ENCODE measurements at places on chromosomes 4 and X. TPM values are rescaled to one million over a fixed set of nuclear protein-coding genes. Genes with fewer than 3 reads are reported as not detected.

NOX1 gene
- total RNA-seq = not detected

FRAS1 gene
- 1.4 TPM for total RNA-seq

GRCh38 chr4:14465507-14465906, 536.8 kb upstream of the CPEB2 start:
- no peaks in the 10 kb centered on the region for H3K36me3 ChIP-seq
- H3K4me1 ChIP-seq = no peaks in the 10 kb centered on the region
- no peak overlapping the region for H3K27ac ChIP-seq
- no peak for DNase-seq

GRCh38 chr4:81919223-81919622, 447.5 kb upstream of the RASGEF1B start:
- H3K36me3 ChIP-seq = no peaks in the 10 kb centered on the region
- H3K4me1 ChIP-seq = no peaks in the 10 kb centered on the region
- H3K27ac ChIP-seq = no peak overlapping the region
- no peak overlapping the region for H3K4me3 ChIP-seq
- no peak for DNase-seq

DNA sequence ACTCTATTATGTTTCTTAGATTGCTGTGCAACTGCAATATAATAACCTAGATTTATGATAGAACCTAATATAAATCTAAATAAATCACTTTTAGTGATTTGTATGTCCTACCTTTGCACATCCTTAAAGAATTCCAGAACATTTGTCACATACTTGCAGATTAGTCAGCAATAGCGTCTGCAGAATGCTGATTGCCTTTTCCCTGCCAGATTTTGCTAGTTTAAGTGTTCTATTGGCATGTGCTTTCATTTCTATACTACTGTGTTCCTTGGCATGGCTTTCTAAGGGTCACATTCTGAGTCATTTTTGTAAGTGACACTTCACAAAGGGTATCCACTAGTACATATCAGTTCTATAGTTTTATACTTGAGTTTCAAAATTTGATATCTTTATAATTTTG, 303.1 kb upstream of the GIMD1 start:
- no peak overlapping the region for H3K27ac ChIP-seq
- no peaks in the 10 kb centered on the region for H3K36me3 ChIP-seq
- DNase-seq = no peak
- no peak overlapping the region for H3K4me3 ChIP-seq

- H3K4me1 ChIP-seq = no peaks in the 10 kb centered on the region
- H3K27ac ChIP-seq = no peak overlapping the region
- no peak for DNase-seq
- no peaks in the 10 kb centered on the region for H3K27me3 ChIP-seq
- H3K4me3 ChIP-seq = no peak overlapping the region
- no peaks in the 10 kb centered on the region for H3K36me3 ChIP-seq
Measured at GRCh38 chrX:104098151-104098808, 14.0 kb upstream of the ZCCHC18 start.

- no peak overlapping the region for H3K4me3 ChIP-seq
- DNase-seq = no peak
- no peaks in the 10 kb centered on the region for H3K4me1 ChIP-seq
- H3K36me3 ChIP-seq = no peaks in the 10 kb centered on the region
- H3K27ac ChIP-seq = no peak overlapping the region
Measured at GRCh38 chr4:140208921-140209320, 54.9 kb upstream of the MAML3 start.

GRCh38 chr4:112889619-112890527, 159.6 kb upstream of the ANK2 start:
- no peaks in the 10 kb centered on the region for H3K4me1 ChIP-seq
- H3K36me3 ChIP-seq = no peaks in the 10 kb centered on the region
- H3K27me3 ChIP-seq = no peaks in the 10 kb centered on the region
- peak overlapping the region; percentile 69 for H3K4me3 ChIP-seq
- H3K27ac ChIP-seq = no peak overlapping the region

DNA sequence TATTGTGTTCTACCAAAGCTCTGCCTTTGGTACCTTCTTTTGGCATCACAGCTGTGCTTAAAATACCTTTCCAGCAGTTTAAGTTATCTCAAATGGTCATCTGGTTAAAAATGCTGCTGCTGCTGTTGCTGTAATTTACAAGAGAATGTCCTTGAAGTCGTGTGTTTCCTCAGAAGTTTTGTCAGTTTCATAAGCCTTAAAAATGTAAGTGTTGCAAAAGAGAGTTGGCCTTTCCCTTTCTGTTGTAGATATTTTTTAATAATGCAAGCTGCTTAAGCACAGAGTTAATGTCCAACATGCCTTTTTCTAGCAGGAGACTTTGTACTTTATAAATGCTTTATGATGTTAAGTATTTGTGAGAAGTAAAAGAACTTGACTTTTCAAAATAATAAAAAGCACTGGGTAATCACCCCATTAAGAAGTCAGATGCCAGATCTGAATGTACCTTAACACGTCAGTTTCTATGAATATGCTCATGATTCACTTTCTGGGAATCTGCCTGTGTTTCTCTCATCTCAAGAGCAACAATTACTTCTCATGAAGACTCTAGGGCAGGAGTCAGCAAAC, 35.3 kb upstream of the TENM3 start:
- no peak overlapping the region for H3K4me3 ChIP-seq
- H3K27me3 ChIP-seq = no peaks in the 10 kb centered on the region
- no peak overlapping the region for H3K27ac ChIP-seq
- no peak for DNase-seq

DNA sequence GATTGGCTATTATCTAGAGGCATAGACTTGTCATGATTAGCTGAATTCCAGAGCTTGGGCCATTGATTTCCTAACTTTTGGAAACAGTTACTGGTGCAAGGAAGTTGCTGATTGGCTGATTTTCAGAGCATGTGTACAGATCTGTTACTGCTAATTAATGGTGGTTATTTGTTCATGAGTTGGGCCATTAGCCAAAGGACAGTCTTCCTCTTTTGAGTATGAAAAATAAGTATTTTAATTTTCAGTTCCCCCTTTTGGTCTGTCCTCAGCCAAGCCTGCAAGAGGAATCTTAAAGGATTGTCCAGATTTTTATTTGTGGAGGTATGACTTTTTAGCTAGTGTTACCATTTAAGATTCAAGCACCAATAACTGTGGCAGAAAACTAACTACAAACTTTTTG, 7.0 kb upstream of the DSPP start:
- no peaks in the 10 kb centered on the region for H3K4me1 ChIP-seq
- no peak for DNase-seq
- H3K27ac ChIP-seq = no peak overlapping the region
- H3K4me3 ChIP-seq = no peak overlapping the region

- H3K4me3 ChIP-seq = no peak overlapping the region
- no peak overlapping the region for H3K27ac ChIP-seq
- no peaks in the 10 kb centered on the region for H3K36me3 ChIP-seq
- DNase-seq = no peak
Measured at GRCh38 chrX:154654925-154655324, 1.5 kb upstream of the CTAG2 start.

GRCh38 chr4:54572152-54572542, 85.6 kb upstream of the KIT start:
- no peak overlapping the region for H3K27ac ChIP-seq
- no peak overlapping the region for H3K4me3 ChIP-seq
- no peak for DNase-seq
- peaks cover 3% of the 10 kb centered on the region for H3K4me1 ChIP-seq
- H3K36me3 ChIP-seq = no peaks in the 10 kb centered on the region

GRCh38 chr4:24991015-24991414, 39.7 kb downstream of the LGI2 start:
- no peak for DNase-seq
- no peak overlapping the region for H3K4me3 ChIP-seq
- H3K27me3 ChIP-seq = no peaks in the 10 kb centered on the region
- no peak overlapping the region for H3K27ac ChIP-seq
- H3K36me3 ChIP-seq = no peaks in the 10 kb centered on the region
- H3K4me1 ChIP-seq = no peaks in the 10 kb centered on the region

- DNase-seq = no peak
- H3K27me3 ChIP-seq = no peaks in the 10 kb centered on the region
- H3K27ac ChIP-seq = no peak overlapping the region
- H3K36me3 ChIP-seq = no peaks in the 10 kb centered on the region
- H3K4me1 ChIP-seq = no peaks in the 10 kb centered on the region
- H3K4me3 ChIP-seq = no peak overlapping the region
Measured at GRCh38 chr4:13793020-13793710, 165.6 kb upstream of the BOD1L1 start.
